ENCODE measurements at places on chromosomes 5 and 9.

GRCh38 chr5:387491-388265, 55.3 kb upstream of the EXOC3 start:
- peak; percentile 3 for DNase-seq

DNA sequence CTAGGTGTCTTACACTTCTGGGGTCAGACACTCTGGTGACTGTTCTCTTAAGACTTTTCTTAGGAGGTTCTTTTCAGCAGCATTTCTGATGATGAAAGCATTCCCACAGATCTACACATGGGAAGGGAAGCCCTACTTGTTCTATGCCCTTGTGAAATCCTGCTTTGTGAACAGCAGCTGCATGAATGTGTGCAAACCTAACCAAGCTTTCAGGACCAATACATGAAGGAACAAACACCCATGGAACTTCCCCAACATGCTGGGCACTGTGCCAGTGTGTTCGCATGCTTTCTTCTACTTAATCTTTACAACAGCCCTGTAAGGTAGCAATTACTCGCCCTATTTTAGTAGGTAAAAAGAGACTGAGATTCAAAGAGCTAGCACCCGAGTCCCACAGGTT, 439.9 kb upstream of the KLF4 start:
- DNase-seq = peak; percentile 58

GRCh38 chr5:158164296-158165047, 305.5 kb upstream of the CLINT1 start:
- no peak for DNase-seq

DNA sequence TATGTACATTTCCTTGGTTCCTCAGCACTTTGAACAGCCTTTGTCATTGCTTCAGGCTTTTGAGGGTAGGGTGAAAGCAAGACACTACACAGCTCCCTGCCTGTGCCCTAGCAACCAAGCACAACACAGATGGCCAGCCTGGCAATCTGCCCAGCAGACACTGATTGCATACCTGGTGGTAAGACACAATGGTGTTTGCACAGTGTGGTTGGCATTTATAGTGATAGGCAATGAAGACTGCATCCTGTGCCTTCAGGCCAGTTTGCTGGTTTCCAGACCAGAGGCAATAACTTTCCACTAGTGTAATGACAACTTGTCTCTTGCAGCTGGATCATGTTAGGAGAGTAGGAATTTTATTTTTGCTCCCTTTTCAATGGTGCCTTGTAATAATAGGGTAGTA, 144.5 kb upstream of the TNC start:
- DNase-seq = no peak

GRCh38 chr5:150904479-150905311, at the start of gene ZNF300:
Gene ZNF300 (minus strand): TSS chr5:150904980. CDS start chr5:150903155, 1,825 bp downstream.
- DNase-seq = peak; percentile 96

- DNase-seq = no peak
These were observed 31.4 kb upstream of the SPARC start for GRCh38 chr5:151718153-151718552.

DNA sequence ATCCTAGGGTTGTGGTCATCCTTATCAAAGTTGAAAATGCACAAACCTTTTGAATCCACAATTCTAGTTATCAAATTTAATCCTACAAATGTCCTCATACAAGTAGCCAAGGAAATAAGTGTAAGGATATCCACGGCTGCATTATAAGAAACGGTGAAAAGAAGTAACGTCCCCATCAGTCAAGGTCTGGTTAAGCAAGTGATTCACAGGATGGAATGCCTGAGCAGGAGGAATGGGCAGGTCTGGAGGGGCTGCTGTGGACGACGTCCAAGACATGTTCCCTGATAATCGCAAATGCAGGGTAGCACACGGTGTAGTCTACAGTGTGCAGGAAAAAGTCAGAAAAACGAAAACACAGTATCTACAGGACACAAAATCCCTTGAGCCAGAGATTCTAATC, 118.6 kb downstream of the ADAMTS2 start:
- no peak for DNase-seq

DNA sequence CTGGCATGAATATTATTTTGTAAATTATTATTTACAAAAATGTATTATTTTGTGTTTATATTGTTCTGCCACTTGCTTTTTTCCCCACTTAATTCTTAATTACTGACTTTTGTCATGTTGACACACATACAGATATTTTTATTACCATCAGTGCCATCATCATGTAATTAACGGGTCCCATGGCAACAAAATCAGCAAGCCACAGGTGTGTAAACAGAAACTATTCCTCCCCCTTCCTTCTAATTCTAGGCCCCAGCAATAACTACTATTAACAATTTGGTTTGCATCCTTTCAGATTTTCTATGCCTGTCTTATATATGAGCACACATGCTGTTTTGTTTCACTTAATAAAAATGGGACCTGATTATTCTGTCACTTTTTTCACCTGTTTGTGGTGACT, 29.3 kb downstream of the CYFIP2 start:
- DNase-seq = no peak

GRCh38 chr5:92163906-92164305, 780.8 kb upstream of the ARRDC3 start:
- DNase-seq = no peak

DNA sequence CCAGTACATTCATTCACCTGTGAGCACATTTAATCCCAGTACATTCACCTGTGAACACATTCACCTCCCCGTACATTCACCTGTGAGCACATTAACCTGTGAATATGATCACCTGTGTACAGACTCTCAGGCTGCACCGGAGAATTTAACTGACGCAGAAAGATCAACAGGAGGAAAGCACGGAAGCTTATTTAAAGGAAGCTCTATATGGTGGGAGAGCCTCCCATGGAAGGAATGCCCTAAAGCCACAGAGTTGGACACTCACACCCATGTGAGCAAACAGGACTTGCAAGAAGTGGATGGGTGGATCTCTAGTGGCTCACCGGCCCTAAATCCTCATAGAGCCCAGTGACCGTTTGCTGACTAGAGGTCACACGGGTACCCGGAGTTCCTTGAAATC, 38.2 kb downstream of the TRIP13 start:
- peak; percentile 0 for DNase-seq

- no peak for DNase-seq
These were observed 103.5 kb upstream of the NR3C1 start for GRCh38 chr5:143506836-143507552.

DNA sequence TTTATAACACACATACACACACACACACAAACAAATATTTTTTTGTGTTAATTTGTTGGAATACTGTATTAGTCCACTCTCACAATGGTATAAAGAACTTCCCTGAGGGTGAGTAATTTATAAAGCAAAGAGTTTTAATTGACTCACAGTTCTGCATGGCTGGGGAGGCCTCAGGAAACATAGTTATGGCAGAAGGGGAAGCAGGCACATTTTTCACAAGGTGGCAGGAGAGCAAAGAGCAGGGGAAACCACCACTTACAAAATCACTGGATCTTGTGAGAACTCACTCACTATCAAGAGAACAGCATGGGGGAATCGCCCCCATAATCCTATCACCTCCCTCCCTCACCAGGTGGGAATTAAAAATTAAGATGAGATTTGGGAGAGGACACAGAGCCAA, 205.4 kb upstream of the PTPRD start:
- DNase-seq = no peak

DNA sequence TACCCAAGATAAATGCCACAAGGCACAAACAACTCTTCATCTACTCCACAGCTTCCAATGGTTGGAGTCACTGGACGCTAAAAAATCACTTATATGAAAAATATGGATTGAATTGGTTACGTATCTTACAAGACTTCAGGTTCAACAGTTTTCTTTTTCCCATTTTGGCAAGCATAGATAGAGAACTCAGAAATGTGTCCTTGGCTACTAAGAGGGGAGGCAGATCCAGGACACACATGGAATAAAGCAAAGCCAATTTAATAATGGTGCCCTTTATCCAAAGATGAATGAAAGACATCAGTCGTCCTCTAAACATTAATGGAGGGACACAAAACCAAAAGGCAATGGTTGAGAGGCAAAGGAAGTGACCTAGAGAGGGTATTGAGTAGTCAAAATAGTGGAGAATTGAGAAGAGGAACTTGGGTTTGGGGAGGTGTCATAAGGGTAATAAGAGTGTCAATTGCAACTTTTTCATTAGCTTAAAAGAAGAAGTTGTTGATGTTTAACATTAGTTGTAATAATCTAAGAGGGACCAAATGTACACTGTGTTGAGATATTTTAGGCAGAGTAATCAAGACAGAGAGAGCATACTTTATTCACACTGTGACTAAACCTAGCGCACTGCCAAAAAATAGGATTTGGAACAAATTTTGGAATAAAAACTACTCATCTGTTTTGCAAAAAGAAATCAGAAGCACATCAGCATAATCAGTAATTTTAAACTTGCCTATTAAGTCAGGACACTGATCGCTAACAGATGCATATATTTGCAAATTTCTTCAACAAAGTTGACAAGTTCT, 308.2 kb downstream of the ARL15 start:
- no peak for DNase-seq

- DNase-seq = no peak
These were observed 69.4 kb upstream of the DAB2IP start for GRCh38 chr9:121581786-121582600.

DNA sequence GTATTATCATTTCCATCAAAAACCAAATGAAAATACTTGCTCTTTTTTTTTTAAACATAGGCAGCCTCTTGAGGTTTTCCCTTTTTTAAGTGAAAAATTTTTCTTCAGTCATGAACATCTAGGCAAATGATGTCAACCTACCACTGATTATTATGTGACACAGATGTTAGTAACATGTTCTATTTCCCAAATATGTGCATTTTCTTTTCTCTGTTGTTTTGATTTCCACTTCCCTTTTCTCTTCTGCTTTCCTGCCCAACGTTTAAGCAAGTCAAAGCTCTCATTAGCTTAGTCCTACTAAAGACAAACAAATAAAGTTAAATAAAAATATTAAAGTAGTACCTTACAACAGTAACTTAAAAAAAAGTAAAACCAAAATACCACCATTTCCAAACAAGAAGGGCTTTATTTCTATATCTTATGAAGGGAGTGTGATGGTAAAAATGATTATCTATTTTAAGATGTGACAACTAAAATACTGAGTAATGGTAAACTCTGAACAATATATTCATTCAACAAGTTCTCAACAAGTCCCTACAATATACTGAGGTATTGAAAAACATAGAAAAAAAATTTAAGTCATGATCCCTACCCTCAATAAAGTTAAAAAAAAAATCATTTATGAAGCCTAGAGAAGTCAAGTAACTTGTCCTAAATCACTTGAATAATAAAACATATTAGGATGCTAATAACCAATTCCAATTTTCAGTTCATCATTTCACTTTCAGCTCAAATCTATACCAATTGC, 9.4 kb downstream of the SLC38A9 start:
- no peak for DNase-seq

- no peak for DNase-seq
These were observed 122.5 kb upstream of the RASGRF2 start for GRCh38 chr5:80837679-80838078.

GRCh38 chr9:136291306-136292025, 12.4 kb downstream of the CCDC187 start:
- DNase-seq = no peak

GRCh38 chr5:128353441-128354107, 184.5 kb downstream of the FBN2 start:
- no peak for DNase-seq

DNA sequence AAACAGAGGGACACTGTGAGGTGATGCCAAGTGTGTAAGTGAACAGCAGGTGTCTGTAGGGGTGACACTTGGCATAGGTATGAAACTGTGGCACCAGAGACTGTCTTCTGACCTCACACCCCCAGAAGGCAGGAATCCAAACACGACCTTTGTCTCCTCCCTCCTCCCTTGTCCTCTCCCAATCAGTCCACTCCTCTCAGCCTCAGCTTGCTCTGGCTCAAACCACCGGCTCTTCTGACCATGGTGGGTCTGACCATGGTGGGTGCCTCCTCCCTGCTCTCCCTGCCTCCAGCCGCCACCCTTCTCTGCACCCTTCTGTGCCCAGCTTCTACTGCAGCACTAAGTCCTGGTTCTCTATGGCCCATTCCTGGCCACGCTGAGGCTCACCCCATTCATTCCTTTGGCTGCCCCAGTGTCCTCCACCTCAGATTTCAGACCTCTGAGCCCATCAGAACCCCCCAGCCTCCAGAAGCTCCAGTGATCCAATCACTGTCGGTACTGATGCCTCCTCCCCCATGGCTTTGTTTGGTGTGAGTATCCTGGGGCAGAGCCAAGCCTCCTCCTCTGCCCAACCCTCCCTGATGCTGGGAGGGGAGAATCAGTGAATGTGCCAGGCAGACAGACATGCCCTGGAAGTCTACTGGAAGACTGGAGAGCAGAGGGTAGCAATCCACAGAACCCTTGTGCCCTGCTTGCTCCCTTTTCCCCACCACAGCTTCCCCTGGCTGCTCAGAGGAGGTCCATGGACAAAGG, 1.7 kb upstream of the ARID3C start:
- DNase-seq = peak; percentile 46

GRCh38 chr5:148965511-148966265, 97.2 kb downstream of the SH3TC2 start:
- no peak for DNase-seq

- no peak for DNase-seq
These were observed 81.3 kb upstream of the IRX4 start for GRCh38 chr5:1963941-1964451.

DNA sequence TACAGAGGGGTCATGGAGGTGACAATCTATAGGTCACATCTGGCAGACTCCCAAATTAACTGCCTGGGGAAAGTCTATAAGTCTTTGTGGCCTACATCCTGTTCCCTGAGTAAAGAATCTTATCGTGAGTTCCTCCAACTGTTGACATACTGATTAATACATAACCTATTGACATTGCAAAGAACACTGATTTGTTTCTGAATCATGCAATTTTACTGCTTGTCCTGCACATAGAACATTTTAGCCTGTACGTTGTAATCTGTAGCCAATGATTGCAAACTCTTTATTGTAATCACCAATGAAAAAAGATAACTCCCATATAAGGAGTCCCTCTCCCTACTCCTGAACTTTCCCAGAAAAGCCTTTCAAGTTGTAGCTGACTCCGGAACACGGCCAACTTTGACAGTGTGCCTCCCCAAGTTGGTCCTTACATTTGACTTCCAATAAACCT, 18.8 kb upstream of the OR2K2 start:
- DNase-seq = no peak
